Stimulated activated CD4-positive, alpha-beta T cell treated with anti-CD3 and anti-CD28 coated beads, Interleukin-2, amount 100 ng/mL, for 48 hours (primary cell): ENCODE measurements at places on chromosomes 7 and 10.

DNA sequence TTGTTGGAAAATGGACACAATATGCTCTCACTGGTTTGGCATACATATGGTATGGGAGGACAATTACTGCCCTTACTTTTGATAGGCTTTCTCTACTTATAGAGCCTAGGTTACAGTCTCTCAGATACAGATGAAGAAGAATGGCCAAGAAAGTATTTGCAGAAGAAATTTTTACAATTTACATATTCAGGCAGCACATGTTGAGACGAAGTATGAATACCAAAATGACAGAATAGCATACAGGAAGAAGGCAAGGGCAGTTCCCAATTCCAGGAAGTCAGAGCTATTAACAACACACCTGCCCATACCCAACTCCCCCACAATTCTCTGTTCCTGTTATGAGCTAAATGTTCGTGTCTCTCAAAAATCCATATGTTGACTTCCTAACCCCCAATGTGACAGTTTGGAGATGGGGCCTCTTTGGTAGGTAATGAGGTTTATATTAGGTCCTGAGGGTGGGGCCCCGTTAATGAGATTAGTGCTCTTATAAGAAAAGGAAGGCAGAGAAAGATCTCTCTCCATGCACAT is 67.8 kb downstream of the DOCK4 start:
- no peak for DNase-seq

- DNase-seq = no peak
Observed at GRCh38 chr7:71787513-71787912, 624.6 kb downstream of the CALN1 start.

- DNase-seq = no peak
Observed at GRCh38 chr10:110336111-110336721, 31.5 kb upstream of the SMNDC1 start.

- no peak for DNase-seq
Observed at GRCh38 chr7:45682836-45683555, 108.8 kb downstream of the ADCY1 start.

DNA sequence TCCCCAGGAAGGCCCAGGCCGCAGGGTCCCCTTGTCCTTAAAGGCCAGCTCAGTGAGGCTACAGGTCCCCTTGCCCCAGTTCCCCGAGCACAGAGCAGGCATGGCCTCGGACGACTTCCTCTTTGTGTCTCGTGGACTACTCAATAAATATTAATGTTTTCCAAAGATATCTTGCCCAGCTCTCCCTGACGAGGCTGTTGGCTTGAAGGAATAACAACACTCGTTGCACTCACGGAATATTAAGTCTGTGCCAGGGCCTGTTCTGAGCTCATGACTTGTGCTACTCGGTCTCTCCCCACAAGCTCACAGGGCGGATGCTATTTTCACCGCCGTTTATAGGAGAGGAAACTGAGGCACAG is 68.2 kb downstream of the CUX1 start:
- no peak for DNase-seq

GRCh38 chr7:46755120-46756034 is 826.5 kb downstream of the TNS3 start:
- no peak for DNase-seq

GRCh38 chr10:24272374-24272773 is 63.4 kb downstream of the KIAA1217 start:
- DNase-seq = no peak

- no peak for DNase-seq
Observed at GRCh38 chr10:8430321-8430720, 375.8 kb downstream of the GATA3 start.

DNA sequence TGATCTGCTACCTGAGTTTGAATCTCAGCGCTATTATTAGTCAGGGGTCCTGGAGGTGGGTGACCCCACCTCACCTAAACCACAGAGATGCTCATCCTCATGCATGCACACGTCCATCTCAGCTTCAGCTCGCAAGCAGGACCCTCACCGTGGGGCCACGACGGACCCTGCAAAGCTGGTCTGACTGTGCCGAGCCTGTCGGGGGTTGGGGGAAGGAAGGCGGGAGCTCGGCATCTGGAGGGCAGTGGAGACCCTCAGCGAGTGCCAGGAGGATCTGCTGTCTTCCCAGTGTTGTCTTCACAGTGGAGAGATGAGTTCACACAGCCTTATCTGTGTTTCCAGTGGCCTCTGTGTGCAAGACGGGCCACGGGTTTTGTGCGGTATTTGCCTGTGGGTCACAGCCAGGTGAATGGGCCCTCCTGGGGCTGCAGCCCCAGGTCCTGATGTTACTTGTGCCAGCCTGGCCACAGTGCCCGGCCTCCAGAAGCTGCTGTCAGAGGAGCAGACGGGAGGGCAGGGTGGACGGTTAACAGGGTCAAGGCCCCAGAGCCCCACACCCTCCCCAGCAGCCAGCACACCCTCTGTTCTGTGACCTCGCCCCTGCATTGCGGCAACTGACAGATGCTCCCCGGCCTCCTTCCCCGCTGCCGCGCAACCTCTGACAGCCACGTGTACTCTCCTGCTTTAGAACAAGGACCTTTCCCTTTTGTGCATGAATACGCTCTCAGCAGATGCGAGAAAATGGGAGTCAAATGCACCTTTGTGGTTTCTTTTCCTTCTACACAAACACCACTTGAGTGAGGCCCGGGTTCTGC is 528.8 kb downstream of the DNAJB6 start:
- no peak for DNase-seq

- no peak for DNase-seq
Observed at GRCh38 chr7:45007106-45007505, 7.1 kb downstream of the CCM2 start.

- DNase-seq = no peak
Observed at GRCh38 chr10:72175149-72175548, 40.7 kb upstream of the ANAPC16 start.

GRCh38 chr10:119483001-119483400 is 59.5 kb downstream of the RGS10 start:
- DNase-seq = no peak

DNA sequence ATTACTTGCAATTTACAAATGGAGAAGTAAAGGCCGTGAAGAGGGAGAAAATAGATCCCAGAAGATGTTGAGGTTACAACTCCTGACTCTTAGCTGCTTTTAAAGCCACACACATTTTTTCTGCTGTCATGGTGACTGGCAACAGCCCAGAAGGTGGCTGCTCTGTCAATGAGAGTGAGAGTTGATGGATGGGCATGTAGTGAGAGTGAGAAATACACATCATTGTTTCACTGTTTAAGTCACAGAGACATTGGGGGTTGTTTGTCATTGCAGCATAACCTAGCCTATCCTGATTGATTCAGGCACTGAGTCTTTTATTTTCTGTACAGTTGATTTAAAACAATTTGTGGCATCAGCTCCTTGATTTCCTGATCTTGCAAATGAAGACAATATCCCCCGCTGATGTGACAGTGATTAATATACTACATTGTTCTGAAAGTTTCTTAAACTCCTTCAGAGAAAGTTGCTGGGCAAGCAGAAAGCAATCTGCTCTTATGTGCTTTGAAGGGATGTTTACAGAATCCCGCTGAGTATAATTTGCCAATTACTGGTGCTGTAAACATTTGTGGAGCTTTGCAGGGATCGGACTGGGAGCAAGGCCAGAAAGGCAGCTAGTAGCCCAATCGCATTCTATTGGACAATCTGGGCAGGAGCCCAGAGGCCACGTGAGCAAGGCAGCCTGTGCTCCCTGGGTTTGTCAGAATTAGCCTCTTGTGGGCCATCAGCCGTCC is 229.6 kb downstream of the PRPF18 start:
- no peak for DNase-seq

DNA sequence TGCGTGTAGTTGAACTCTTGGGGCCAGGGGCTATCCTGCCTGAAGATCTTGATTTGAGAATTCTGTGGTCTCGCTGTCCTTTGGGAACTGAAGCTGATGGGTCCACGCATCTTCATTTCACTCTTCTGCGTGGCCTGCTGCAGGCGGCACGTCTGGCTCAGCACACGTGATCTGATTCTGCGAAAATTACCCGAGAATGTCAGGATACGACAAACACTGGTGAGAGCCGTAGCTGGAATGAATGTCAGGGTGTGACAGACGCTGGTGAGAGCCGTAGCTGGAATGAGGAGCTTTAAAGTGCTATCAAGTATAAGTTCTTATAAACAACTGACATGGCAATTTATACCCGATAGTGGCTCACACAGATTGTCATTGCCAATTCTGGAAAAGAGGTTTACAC is 44.6 kb upstream of the CFAP46 start:
- DNase-seq = no peak

DNA sequence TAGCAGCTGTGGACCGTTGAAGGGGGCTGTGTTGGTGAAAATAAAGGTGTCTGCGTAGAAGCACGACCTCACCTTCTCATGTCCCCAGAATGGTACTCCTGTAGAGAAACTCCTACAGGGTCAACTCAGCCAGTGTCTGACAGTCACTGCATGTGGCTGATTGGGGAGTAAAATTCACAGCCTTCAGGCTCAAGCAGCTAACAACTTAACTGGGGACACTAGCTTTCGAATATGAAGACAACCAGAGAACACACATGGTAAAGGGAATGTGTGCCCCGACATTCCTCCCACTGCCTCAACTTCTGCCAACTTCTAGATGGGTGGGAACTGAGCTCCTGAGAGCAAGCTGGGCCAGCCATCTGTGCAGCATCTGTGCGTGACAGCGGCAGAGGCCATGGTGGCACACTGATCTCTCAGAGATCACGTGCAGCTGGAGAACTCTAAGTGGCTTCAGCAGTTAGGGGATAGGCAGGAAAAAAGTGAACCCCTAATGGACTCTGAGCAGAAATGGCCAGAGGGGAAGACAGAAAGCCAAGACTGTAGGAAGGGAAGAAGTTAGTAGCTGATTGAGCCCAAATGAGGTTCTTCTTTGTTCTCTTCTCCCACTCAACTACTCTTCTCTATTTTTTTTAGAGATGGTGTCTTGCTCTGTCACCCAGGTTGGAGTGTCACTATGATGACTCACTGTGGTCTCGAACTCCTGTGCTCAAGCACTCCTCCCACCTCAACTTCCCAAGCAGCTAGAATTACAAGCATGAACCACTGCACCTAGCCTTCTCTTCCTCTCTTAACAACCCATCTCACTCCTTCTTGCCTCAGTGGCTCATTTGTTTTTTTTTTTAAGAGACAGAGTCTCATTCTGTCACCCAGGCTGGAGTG is 280.8 kb downstream of the ZEB1 start:
- no peak for DNase-seq

DNA sequence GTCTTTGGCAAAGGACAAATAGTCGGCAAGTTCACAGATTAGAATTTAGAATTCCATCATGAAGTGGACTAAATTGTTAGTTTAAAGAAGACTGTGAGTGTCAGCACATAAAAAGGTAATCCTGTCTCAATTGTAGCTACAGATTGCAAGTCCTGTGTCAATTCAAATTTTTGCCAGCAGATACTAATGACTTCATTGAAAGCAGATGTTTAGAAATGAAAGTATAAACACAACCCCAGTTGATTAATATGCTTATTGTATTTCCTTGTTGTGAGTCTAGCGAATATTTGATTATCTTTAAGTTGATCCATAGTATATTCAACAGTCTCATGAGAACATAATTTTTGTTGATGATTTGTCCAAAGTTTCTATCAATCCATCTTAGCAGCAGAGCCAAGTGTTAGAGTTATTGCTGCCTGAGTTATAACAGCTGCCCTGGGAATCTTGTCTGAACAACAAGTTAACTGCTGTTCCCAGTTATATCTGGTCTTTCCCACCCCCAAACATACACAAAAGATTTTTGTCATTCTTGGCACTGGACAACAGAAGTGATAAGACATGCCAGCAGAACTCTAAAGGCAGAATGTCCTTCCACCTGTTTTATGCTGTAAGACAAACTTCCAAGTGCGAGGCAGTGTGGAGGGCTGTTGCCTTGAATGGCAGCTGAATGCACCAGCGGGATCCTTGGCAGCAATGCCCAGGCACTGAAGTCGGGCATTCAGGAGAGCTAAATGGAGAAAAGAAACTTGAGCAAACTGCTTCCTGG is 21.3 kb upstream of the HERPUD2 start:
- no peak for DNase-seq

GRCh38 chr7:131508754-131509486 is 47.5 kb downstream of the PODXL start:
- DNase-seq = no peak

DNA sequence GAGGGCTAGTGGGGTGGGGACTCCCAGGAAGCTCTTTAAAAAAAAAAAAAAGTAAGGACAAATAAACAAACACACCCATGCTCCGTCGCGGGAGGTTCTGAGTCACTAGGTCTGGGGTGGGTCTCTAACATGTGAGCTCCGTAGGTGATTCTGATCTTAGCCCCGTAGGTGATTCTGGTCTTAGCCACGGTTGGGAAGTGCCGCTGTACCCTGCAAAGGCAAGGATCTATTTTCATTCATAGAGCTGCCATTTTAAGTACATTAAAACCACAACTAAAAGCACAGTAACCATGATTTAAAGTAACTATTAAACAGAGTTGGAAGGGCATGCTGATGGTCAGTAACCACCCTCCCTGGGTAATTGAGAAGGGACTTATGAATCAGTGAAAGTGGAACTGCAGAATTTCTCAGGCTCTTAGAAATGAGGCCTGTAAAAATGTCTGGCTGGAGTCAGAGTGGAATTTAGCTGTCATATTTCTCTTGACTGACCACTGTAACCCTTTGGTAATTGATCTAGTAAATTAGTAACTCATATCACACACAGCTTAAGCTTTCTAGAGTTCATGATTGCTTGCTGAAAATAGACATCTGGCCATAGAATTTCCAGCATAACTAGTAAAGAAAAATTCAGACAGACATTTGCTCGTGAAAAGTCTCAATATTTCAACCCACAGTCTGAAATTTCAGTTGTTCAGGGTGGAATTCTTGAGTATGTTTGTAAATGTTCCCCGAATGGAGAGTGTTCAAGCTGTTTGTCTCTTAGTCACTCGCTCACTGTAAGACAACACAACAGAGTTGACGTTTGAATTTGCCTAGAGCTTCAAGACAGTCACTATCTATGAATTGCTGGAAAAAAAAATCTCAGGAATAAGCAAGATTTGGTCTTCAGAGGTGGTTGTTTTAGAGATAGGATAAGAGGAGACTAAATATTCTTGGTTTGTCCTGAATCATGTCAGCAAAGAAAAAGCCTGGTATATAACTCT is 34.2 kb upstream of the TCF7L2 start:
- no peak for DNase-seq

DNA sequence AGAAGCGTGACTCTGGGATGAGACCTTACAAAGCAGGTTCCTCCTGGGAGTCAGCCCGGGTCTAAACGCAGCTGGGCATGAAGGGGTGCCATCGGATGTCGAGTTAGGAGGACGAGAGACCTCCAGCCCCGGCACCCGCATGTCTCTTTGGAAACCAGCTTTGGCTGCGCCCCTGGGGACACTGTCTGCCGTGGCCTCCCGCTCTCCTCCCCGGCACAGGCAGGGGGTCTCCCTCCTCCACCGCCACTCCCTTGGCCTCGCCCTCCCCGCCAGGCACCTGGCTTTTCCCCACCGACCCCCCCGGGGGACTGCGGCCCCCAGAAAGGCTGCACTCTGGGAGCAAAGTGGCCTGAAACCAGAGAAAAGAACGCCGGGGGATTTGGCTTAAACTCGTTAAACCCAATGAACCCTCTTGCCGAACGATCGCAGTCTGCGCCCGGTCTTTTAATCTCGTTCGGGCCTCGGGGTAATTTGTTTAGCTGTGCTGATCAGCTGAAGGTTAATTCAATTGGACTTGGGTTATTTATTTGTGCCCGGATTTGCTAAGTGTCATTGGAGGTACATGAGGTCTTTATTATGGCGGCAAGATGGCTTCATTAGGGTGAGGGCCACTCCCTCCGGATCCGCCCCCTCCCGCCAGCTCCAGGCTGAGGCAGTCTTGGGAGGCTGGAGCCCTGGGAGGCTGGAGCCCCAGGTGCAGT is 16.4 kb upstream of the PSMG3 start:
- no peak for DNase-seq
